ENCODE measurements at places on chromosomes 12 and 14.

GRCh38 chr12:12003609-12004008, 67.1 kb upstream of the BCL2L14 start:
- peak; percentile 46 for DNase-seq

DNA sequence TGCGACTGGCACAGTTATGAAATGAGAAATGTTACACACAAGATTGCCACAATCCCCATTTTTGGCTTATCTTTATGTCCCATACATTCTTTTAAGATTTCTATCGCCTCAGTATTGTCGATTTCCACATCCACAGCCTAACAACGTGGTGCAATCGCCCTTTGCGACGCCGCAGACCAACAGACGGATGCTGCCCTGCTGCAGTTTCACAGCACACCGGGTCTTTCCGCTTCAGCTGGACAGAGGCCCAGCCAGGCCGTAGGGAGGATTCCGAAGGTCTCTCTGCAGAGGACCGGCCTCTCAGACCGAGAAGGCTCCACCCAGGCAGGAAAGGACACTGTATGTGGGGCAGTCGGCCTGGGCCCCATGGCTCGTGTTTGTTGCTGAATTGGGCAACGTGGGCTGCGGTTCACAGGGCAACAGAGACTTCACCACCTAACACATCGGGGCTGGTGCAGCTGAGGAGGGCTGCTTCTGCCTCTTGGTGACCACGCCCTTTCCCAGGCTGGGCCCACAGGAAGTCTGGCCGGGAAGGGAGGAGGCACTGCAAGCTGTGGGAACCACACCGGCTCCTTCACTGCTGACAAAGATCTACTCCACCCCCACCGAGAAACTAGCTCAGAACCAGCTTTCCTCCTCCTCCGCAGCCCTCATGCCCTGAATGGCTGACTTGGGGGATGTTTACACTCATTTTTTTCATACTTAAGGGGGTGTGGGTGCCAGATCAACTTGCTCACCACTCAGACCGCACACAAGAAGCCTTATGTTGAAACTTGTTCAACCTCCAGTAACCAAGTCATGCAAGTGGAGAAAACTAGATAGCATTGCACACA, 32.9 kb upstream of the MDM1 start:
- DNase-seq = peak; percentile 96

GRCh38 chr12:89351489-89352241, 636 bp downstream of the DUSP6 start:
- DNase-seq = no peak

- no peak for DNase-seq
Observed at GRCh38 chr14:89996963-89997362, 41.2 kb downstream of the TDP1 start.

DNA sequence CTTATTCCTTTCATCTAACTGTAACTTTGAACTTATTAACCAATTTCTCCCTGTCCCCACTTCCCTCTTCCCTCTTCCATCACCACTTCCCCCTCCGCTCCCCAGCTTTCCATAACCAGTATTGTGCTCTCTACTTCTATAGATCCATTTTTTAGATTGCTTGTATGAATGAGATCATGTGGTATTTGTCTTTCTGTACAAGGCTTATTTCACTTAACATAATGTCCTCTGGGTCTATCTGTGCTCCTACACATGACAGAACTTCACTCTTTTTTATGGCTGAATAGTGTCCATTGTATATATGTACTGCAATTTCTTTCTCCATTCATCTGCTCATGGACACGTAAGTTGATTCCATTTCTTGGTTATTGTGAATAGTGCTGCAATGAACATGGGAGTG, 14.4 kb downstream of the ERP27 start:
- DNase-seq = no peak

DNA sequence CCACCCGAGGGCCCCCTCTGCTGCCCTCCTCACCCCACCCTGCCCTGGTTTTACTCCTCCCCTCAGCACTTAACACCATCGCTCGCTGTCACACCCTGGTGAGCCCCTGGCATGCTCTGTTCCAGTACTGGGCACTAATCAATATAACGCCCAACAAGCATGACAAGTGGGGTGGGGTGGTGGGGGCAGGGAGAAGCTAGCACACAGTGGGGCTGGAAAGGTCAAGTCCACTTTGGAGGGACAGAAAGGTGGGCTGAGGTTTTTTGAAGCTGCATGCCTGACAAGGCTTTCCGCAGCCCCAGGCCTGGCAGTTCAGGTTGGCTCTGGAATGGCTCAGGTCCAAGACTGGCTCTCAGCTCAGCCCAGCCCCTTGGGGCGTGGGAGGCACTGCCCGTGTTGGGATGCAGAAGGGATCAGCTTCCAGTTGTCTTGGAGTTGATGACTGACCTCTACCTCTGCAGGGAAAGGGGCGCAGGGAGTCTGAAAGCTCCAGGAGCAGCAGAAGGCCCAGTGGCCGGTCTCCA, 34.1 kb downstream of the PLEKHG3 start:
- no peak for DNase-seq

GRCh38 chr12:56375598-56376434, 13.2 kb upstream of the APOF start:
- DNase-seq = no peak

- DNase-seq = peak; percentile 71
Observed at GRCh38 chr14:76720382-76720813, 40.9 kb upstream of the VASH1 start.

DNA sequence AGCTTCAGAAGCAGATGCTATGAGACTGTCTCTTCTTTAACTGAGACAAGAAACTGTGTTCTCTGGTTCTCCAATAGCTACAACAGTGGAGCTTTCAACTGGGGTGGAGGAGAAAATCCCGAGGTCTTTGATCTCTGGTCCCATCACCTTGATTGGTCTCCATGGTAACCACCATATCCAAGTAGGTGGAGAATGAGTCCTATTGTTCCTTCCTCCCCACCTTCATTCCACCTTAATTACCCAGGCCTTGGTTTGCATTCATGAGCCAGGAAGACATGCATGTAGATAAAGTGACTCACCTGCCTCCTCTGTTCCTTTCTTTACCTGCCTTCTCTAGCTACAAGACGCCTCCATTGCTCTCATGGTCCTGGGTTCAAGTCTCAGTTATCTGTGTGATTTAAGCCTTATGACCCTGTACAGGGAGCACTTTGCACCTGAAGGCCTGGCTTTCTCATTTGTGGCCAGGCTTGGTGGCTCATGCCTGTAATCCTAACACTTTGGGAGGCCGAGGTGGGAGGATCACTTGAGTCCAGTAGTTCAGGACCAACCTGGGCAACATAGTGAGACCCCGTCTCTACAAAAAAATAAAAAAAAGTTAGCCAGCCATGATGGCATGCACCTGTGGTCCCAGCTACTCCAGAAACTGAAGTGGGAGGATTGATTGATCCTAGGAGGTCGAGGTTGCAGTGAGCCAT, 157.7 kb upstream of the TBX3 start:
- DNase-seq = peak; percentile 98

DNA sequence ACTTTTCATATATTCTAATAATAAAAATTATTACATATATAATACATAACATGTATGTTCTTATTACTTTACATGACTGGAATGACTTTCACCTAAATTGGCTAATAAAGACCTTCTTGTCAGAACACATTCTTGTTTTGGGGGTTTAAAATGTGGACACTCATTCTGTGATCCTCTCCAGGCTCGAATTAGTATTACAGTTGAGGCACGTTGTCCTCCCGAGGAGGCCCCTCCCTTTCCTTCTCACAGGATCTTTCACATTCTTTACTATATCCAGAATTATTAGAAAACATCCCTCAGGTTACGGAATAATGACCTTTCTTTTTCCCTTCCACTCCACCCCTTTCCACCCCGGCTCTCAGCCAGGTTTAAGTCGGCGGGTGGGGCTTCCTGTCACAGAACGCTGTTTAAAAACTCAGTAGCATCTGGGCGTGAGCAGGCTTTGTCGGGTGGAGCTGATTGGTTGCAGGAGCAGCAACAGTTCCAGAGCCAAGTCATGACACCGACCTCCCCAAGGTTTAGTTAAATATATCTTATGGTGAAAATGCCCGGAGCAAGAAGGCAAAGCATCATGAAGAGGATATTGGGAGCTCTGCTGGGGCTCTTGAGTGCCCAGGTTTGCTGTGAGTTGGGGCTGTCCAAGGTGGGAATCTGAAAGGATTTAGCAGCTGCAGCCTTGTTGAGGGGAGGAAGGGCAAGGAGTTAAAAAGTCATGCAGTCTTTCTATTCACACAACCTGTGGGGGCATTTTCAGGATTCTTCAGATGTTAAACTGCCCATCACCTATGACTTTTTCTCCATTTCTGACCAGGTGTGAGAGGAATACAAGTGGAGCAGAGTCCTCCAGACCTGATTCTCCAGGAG, 396.7 kb upstream of the OR4E1 start:
- DNase-seq = peak; percentile 61

DNA sequence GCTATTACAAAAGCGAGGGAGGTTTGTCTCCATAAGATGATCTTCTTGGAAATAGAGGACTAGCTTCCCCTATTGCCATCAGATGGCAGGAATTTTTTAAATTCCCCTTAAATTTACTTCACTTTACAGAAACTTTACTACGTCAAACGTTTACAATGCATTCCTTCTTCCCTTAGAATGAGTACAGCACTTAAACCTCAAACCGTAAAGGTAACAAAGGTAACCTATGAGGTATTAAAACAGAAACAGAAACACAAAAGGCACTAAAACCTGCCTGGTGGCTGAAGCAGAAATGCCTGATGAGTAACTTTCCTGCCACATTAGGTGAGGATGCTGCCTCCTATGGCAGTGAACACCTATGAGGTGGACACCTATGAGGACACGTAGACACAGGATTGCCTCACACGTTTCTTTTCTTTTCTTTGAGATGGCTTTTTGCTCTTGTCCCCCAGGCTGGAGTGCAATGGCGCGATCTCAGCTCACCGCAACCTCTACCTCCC, 25.0 kb downstream of the DIO2 start:
- DNase-seq = no peak

- DNase-seq = no peak
Observed at GRCh38 chr12:15801770-15802744, 12.9 kb upstream of the EPS8 start.

DNA sequence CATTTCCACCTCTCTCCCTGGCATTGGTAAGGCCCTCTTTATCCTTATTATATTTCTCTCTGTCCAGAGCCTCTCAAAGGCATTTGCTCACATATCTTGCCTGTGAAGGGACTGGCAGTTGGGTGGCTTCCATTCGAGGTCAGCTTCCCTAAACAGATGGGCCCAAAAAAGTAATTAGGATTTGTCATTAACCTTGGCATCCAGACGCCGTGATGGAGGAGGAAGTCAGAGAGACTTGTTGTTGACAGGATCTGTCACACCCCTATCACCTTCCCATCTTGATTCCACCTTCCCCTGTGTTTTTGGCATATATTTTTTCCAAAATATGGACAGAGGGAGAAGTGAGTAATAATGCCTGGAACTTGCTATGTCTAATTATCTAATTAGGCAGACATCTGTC, 54.0 kb upstream of the OAS1 start:
- peak; percentile 57 for DNase-seq

- peak; percentile 92 for DNase-seq
Observed at GRCh38 chr14:31263485-31264133, 56.0 kb upstream of the HECTD1 start.

DNA sequence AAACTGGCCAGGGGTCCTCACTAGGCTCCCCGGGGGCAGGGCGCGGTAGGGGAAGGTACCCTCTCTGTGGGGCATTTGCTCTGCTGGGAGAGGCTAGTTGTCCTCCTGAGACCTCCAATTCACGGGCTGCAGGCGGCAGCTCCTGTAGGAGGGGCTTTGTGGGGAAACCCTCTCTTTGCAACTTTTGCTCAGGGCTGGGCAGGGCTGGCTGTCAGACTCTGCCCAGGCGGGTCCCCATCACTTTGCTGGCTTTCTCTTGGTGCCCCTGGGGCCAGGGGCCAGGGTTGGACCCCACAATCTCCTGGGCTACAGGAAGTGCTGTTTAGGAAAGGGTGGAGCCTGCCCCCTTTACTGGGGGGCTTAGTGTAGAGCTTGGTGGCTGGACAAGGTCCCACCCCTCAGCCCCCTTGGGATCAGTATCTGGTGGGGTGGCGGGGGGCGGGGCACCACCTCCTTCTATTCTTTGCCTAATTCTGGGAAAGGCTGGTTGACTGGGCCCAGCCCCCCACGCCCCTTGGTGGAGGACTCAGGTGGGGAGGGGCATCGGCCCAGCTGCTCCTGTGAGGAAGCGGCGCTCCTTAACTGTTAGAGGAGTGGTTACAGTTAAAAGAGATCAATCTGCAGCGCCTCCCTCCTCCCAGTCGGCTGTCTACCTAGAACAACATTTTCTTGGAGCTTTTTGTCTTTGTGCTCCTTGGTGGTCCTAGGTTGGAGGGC, 918.7 kb downstream of the AACS start:
- DNase-seq = peak; percentile 78

DNA sequence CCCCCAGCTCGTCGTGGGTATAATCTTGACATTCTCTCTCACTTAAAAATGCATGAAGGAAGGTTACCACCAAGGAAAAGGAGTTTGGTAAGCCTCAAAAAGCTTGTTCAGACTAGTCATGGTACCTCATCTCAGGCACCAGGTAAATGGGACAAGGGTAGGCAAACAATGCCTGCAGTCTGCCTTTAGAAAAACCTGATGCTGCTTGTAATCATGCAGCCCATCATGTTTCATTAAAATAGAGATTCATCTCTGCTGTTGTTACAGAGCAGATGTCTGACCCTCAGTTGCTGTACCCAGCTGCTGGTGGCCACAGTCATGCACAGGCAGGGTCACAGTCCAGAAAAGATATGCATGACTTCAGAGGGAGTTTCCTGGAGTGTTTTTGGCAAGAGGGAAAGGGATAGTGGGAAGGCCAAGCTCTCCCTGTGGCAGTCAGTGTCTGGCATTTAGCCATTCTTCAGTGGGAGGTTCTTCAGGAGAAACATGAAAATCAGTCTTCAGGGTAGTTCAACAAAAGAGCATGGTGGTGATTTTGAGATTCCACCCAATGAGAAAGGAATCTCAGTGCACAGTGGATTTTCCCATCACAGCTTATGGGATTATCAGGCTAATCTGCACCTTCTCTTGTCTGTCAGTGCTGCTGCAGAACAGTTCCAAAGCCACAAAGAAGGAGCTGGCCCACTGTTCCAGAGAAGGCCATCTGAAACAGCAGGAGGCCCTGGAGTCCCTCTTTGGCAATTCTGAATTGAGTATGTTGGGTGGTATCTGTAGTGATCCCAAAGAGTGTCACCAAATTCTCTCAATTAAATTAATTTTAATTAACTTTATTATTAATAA, 202.7 kb upstream of the FRMD6 start:
- DNase-seq = no peak

- peak; percentile 53 for DNase-seq
Observed at GRCh38 chr14:68896132-68896531, 83.0 kb downstream of the ACTN1 start.

- DNase-seq = no peak
Observed at GRCh38 chr14:53226553-53226952, 73.4 kb upstream of the DDHD1 start.

DNA sequence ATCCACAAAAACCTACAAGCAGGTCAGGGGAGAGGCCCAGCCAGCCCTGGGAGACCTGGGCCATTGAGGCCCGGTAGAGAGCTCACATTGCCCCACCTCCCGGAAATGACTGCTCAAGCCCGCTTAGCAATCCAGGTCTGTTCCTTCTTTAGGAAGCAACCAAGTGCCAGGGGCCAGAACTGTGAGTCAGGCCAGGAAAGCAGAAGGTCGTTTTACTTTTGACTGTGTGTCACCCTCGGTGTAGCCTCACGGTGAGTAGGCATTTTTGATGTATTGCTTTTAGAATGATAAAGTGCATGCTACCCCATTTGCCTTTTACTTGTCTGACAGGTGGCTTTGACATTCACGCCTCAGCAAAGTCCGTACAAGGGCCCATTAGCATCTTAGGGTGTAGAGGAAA, 25.4 kb upstream of the PWP1 start:
- DNase-seq = peak; percentile 10
